ENCODE measurements at places on chromosomes 3 and 15.

DNA sequence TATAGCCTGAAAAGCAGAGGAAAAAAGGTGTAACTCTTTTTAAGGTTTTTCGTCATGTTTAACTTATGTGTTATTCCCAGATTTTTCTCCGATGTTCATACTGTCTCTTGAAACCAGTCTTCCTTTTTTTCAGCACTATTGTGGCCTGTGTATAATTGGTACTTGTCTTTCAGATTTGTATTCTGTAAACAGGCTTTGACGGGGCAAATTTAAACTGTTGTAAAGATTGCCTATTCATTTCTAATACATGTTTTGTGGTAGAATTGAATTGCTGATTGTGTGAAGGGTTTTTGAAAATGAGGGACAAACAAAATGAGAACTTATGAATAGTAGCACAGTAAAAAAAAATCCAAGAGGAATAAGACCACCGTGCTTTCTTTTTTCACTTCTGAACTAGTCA is 33.6 kb downstream of the AKAP13 start:
- DNase-seq, result no peak

- DNase-seq, result no peak
Measured at GRCh38 chr15:95263751-95264150, 1032.4 kb downstream of the MCTP2 start.

GRCh38 chr15:25877681-25878080 is 14.6 kb upstream of the ATP10A start:
- no peak for DNase-seq

GRCh38 chr15:41284427-41285177 is 47.8 kb downstream of the OIP5 start:
- peak; percentile 21 for DNase-seq

- DNase-seq, result no peak
Measured at GRCh38 chr3:81245501-81245900, 515.9 kb downstream of the GBE1 start.

DNA sequence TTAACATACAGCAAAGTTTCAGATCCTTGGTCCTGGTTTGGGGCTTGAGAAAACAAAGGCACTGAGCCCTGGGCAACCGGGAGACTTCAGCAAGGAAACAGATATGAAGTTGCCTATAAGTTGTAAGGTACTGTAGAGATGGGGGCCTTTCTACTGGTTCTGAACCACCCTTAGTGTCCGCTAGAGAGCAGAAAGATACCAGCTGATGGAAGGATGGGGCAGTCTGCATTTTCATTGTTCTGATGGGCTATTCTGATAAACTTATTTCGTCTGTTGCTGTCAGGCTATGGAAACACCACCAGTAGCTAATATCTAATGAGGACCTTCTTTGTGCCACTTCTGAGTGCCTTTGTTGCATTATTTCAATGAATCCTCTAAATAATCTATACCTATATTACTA is 38.7 kb downstream of the FGD5 start:
- no peak for DNase-seq

- no peak for DNase-seq
Measured at GRCh38 chr3:79848876-79849275, 81.1 kb upstream of the ROBO1 start.

DNA sequence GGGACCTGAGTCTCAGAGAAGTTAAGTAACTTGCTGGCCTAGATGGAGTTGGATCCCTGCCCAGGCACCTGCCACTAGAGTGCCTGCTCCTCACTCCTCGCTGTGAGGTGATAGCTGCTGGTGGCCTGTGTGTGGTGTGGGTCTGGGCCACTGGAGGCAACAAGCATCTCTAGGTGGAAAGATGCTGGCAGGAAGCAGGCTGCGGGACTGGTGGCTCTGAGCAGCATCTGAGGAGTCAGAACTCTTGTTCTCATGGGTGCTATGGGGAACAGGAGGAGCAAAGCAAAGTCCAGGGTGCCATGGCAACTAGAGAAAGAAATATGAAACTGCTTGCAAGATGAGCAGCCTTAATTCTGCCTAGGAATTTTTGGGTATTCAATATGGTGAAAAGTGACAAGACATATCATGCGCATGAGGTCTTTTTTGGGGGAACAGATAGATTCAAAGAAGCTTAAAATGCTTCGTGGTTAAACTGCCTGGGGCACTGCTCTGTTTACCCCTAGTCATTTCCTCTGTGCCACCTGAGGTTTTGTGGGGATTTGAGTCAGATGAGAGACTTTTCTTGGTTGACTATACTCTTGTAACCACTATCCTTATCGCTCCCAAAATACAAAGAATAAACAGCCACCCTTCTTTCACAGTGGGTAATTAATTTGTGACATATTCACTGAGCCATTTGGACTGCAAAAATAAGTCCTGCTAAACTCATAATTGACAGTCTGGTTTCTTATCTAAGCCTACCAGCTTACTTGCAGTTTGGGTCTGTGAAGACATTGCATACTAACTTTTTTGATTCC is 50.3 kb downstream of the MED12L start:
- DNase-seq, result peak; percentile 11

DNA sequence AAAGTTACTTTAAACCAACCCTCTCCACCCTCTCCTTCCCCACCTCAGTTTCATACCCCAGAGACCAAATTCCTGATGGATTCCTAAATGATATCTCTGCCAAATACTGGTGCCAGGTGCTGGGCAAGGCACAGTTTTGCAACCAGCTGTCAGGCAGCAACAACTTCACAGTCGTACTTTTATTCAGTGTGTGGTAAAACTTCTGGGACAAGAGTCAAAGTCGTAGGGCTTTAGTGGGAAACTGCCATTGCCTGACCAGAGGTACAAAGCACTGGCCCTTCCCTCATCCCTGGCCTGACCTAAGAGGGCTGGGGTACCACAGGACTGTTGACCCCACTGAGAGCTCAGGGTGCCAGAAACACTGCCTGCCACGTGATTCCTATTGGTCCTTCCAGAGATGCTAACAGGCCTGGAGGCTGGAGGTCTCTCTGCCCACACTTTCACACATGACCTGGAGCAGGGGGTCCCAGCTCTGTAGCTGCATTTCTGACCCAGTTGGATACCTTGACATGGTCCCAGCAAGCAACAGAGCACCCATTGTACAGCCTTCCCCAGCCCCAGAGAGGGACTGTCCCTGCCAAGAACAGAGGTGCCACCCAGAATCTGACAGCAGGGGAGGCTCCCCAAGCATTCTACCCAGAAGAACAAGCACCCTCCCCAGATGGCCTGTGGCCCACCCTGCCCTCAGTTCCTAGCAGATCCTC is 59.9 kb downstream of the LIPC start:
- DNase-seq, result no peak

DNA sequence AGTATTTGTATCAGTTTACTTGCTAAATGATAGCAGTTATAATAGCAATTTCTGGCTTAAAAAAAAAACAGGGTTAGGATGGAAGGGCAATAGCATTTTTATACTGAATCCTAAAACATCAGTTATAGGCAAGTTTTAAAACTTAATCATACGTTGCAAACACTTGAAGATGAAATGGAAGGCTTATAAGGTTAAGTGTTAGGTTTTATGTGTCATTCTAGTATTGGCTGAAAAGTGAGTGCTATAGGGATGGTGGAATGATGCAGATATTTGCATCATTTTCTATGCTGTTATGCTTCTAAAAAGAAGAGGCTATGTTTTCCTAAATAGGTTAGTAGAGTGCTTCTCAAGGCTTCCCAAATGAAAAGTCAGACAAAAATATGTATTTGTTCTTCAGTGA is 23.3 kb downstream of the ARIH1 start:
- DNase-seq, result no peak

DNA sequence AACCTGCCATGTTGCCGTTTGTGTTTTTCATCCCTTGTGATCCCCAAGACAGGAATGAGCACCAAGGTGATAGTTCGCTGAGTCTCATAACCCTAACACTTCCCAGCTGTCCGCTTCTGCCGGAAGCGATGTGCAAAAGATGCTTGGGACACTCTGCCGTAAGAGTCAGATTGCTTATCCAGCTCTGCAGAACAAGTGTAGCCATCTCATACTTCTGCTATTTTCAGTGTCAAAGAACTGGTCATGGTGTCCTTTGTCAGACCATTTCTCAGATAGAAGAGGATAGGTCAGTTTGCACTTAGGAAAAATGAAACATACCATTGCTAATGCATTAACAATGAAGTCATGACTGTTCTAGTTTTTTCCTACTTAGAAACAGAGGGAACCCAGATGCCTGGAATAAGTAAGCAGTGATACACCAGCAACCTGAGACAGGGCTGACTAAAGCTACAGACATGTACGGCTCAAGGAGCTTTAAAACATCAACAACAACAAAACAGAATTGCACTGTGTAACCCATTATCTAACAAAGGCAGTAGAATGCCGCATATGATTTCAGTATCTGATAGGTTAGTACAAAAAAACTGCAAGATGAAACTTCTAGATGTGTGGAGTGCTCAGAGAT is 134.0 kb upstream of the IL12A start:
- no peak for DNase-seq

All from cerebellum (tissue), 4 donors.